Cardiac septum (tissue), 1 donor: ENCODE measurements at places on chromosomes 7 and 10. TPM values are rescaled to one million over a fixed set of nuclear protein-coding genes. Genes with fewer than 3 reads are reported as not detected.

Gene DNAH11
- total RNA-seq: 0.51 TPM

Gene NKX1-2
- total RNA-seq: not detected

Gene ARL4A
- total RNA-seq: 17.7 TPM

Gene ARMC3
- total RNA-seq: 0.38 TPM

DNA sequence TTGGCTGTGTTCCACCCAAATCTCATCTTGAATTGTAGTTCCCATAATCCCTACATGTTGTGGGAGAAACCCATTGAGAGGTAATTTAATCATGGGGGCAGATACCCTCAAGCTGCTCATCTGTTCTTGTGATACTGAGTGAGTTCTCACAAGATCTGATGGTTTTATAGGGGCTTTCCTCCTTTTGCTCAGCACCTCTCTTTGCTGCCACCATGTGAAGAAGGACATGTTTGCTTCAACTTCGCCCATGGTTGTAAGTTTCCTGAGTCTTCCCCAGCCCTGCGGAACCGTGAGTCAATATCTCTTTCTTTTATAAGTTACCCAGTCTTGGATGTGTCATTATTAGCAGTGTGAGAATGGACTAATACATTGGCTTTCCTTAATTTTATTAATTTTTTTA lies 527.8 kb downstream of the MDFIC start:
- DNase-seq: no peak

- DNase-seq: no peak
Measured at GRCh38 chr7:69889338-69889975, 291.2 kb downstream of the AUTS2 start.

GRCh38 chr10:72079356-72079755 lies 9.0 kb downstream of the SPOCK2 start:
- no peak for DNase-seq

DNA sequence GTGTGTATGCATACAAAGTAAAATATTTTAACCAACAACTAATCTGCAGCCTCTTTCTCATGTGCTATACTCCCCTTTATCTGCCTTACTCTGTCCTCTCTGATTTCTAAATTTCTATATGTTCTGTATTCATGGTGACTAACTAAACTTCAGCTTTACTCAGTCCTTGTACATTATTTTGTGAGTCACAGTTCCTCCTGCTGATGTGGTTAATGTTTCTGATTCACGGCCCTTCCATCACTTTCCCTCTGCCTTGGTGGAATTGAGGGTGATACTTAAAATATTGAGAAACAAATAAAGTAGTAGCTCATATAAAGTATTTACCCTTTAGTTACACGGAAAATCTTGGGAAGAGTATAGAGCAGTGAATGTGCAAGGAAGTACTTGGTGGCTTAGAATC lies 899.1 kb upstream of the ZWINT start:
- no peak for DNase-seq
